ENCODE measurements at places on chromosomes 12 and 14.

DNA sequence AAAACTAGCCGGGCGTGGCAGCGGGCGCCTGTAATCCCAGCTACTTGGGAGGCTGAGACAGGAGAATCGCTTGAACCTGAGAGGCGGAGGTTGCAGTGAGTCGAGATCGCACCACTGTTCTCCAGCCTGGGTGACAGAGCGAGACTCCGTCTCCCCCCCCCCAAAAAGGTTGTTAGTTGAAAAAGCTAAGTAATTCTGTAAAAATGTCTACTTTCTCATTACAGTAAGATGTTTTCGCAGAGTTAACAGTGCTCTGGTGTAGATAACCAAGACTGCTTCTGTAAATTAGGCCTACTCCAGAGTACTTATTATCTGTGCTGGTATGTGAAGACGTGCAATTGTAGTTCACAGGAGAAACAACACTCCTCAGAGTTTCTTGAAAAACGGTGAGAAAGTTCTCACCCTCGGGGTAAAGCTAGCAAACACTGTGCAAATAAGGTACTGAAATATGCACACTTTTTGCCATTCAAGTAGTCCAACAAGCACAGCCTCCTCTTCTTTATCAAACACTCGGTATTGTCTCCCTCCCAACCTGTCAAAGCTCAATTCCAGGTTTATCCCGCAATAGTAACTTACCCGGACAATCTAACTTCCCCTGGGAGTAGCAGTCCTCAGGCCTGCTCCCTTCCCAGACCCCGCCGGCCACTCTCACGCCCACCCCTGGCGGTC, 974 bp downstream of the BTBD7 start:
- no peak for DNase-seq

- DNase-seq, result no peak
Observed at GRCh38 chr12:106442575-106442974, 85.0 kb downstream of the POLR3B start.

- DNase-seq, result no peak
Observed at GRCh38 chr12:7637615-7638014, 28.1 kb downstream of the APOBEC1 start.

GRCh38 chr14:85573406-85573805, 43.5 kb downstream of the FLRT2 start:
- DNase-seq, result no peak

DNA sequence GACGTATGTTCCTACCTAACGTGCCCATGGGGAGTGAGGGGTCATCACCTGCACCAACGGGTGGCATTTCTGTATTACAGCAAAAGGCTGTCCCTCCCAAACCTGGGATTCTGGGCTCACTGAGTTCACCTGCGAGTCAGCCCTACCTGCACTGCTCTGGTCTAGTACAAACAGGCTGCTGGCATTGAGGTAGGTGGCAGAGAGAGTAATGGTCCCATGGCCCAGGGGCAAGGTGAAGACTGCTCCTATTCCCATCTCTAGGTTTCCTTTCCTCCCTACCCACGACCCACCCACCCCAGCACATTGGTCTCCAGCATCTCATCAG, 421 bp downstream of the SUOX start:
- DNase-seq, result no peak

- DNase-seq, result no peak
Observed at GRCh38 chr12:52081263-52081733, 1.8 kb downstream of the SMIM41 start.

DNA sequence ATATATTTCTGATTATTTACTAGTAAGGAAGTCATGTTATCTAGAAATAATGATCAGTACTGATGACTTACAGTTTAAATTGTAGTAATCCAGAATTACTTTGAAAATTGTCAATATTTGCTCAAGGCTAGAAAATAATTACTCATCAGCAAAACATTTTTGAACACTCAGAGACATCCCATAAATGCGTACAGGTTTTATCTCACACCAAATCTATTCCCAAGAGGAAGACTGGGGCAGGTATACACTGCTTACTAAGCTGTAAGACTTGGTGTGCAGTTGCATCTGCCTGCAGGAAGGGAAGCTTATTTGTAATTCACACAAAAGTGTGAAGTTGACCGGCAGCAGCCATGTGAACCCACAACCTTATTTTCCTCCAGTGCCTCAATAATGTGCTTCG, 146.4 kb downstream of the CCER1 start:
- no peak for DNase-seq

GRCh38 chr12:66217342-66217917, 28.4 kb downstream of the IRAK3 start:
- no peak for DNase-seq

- no peak for DNase-seq
Observed at GRCh38 chr12:119020406-119021360, 39.3 kb downstream of the SRRM4 start.

GRCh38 chr14:52802597-52802996, 11.2 kb upstream of the GNPNAT1 start:
- DNase-seq, result no peak

DNA sequence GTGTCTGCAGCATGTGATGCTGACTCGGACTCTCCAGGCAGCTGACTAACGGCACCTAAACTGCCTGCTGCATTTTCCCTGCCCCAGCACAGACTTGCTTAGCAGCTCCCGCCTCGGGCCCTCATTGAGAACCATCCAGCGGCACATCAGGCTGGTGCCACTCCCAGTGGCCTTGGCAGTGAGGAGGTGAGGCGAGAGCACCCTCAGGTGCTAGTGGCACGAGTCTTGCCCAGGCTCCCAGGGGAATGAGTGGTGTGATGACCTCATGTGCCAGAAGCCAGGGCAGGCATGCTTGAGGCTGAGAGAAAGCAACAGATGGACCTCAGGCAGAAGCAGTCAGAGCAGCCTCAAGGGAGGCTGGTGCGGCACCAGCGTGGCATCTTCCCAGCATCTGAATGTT, 60.2 kb downstream of the PRKCH start:
- DNase-seq, result no peak

- DNase-seq, result no peak
Observed at GRCh38 chr12:132537049-132537448, 47.1 kb downstream of the FBRSL1 start.

GRCh38 chr12:75721796-75722195, 210.4 kb upstream of the KRR1 start:
- no peak for DNase-seq

GRCh38 chr12:114769634-114770033, 85.7 kb upstream of the TBX3 start:
- no peak for DNase-seq

GRCh38 chr12:40054555-40055227, 51.2 kb downstream of the SLC2A13 start:
- no peak for DNase-seq

DNA sequence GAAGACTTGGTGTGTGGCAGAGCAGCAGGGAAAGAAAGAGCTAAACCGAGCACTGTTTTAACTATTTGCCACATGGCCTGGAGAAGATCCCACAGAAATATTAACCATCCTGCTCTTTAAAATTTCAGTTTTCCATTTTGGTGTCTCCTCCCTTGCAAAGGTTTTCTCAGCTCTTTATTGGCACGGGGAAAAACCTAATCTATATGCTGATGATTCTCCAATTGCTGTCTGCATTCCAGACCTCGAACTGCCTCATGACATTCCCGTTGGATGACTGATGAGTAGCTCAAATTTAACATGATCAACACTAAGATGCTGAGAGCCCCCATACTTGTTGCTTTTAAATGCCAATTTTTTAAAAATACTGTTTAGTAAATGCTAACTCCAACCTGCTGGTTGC, 115.0 kb downstream of the EMP1 start:
- DNase-seq, result no peak

- DNase-seq, result no peak
Observed at GRCh38 chr12:49706351-49707127, 666 bp downstream of the FMNL3 start.

- no peak for DNase-seq
Observed at GRCh38 chr12:84974155-84974815, 61.7 kb upstream of the SLC6A15 start.

- DNase-seq, result no peak
Observed at GRCh38 chr12:12094481-12094880, 23.7 kb downstream of the BCL2L14 start.

DNA sequence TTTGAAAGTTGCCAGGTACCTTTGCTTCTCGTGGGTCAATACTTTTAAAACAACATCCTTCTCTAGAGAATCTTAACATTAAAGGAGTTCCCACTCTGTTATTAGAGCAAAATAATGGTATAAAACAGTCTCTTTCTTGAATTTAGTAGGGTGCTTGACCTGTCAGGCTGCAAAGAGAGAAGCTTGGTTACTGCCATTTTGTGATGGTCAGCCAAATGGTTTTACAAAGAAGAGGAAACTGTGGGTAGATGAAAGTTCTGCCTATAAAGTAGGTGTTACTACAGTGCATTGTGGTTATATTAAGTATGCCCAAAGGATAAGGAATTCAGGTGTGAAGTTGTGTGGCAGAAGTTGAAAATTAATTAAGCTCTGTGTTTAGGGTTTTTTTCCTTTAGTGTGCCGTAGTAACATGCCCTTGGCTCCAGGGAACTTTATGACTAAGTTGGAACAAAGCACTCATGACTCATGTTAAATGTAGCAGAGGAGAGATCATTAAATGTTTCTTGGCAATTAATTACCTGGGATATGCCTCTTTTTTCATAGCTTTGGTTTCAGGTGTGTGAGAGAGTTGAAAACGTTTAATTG, 354.0 kb upstream of the KITLG start:
- DNase-seq, result no peak

DNA sequence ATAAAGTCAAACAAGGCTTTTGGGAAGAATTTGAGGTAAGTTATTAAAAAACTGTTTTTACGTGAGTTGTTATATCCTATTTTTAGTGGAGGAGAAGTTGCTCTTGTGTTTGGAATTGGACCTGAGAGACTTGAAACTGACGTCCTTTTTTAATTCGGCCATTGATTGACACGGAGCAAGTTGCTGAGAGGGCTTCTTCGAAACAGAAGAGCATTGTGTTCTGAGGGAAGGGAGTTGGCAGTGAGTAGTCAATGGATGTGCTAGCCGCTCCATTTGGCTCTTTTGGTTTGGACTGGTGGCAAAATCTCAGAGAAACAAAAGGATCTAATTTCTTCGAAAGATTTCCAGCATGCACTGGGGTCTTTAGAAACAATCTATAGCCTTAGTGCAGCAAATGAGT, 37.3 kb downstream of the PTPN11 start:
- DNase-seq, result no peak

DNA sequence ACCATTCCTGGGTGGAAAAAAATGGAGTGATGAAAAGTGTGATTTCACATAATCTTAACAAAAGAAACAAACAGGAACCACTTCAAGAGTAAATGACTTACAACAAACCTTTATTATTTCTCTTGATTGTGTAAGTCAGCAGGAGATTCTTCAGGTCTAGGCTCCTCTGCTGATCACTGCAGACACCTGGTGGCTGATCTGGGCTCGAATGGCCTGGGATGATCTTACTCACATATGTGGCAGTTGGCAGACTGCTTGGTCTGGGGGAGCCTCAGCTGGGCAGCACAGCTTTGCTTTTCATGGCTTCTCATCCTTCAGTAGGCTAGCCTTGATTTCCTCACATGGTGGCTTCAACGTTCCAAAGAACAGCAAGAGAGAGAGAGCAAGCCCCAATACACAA, 215.4 kb upstream of the PRICKLE1 start:
- no peak for DNase-seq

DNA sequence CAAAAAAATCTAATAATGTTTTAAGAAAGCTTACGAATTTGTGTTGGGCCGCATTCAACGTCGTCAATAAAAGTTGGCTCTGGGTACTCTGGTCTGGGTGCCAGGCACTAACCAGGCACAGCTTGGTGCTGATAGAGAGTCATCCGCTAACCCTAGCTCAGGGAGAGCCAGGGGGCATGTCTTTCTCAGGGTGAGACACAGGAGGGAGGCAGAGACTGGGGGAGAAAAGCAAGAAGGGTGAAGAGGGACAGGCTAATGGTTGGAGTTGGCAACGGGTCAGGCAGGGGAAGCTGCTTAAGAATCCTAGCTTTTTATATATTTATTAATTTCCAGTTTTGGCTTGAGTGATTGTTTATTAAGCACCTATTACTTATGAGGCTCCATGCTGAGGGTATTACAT, 105.0 kb downstream of the CMKLR1 start:
- no peak for DNase-seq

GRCh38 chr12:10031771-10032175, 1.3 kb downstream of the CLEC9A start:
- no peak for DNase-seq

Measured in GDM1 (cell line).